Omental fat pad (tissue), 4 donors: ENCODE measurements at places on chromosomes 7 and 10.

GRCh38 chr7:157474685-157475084 is 137.9 kb downstream of the DNAJB6 start:
- DNase-seq = no peak

GRCh38 chr7:25167262-25167843 is 42.3 kb upstream of the CYCS start:
- no peak for DNase-seq

DNA sequence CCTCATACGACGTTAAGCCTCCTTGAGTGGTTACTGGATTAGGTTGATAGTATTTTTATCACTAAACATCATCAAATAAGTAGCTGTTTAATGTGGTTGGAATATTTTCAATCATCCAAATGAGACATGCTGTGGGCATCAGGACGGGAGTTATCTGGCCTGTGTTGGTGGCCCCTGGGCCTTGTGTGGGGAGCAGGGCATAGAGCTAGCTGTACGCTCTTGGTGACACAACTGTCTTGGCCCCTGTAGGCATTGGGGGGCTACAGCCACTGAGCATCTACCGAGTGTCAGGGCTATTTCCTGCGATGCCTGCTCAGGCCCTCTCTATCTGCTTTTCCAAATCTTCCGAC is 28.3 kb downstream of the BAG3 start:
- no peak for DNase-seq

GRCh38 chr7:11343136-11343535 is 369.5 kb downstream of the PHF14 start:
- no peak for DNase-seq

GRCh38 chr10:114715171-114715670 is 57.1 kb upstream of the ABLIM1 start:
- no peak for DNase-seq

DNA sequence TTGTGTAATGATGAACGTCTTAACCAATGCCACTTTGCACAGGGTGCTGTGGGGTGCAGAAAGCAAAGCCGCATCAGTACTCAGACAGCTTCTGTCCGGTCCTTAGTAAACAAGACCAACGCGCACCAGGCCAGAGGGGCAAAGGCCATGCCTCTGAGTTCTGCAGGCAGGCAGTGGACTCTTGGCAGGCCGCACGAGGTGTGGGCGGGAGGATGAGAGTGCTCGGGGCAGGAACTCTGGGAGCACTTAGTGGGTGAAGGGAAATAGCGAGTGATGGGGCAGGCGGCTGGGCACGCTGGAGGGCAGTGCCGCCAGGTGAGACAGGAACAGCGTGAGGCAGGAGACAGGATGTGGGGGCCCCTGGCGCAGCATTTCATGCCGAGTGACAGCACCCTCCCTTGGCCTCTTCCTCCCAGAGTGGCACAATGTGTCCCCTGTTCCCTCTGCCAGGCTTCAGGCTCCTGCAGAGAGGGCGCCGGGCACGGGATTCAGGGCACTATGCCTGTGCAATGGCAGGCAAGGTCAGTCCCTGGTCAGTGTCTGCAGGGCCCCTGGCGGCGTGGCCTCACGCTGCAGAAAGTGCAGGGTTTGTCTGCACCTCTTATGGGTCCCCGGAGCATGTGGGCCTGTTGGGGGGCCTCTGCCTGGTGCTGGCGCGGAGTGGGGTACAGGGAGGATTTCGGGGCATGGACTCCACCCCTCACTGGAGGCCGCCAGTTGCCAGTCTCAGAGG is 60.4 kb downstream of the VIPR2 start:
- DNase-seq = no peak

DNA sequence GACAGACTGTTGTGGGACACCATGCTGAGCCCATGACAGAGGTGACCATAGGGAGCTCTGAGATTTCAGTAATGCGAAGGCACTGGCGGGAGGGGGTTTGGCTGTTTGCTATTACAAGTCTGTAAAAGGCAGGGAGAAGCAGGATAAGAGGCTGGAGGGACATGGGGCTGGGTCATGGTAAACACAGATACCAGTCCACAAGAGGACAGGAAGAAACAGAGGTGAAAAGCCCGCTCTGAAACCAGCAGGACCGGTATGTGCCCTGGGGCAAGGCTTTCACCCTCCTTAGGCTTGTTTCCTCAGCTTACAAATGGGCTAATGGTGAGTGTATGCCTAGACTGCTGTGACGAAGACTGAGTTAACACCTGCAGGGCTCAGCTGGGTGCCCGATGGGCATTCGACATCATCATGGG is 34.1 kb downstream of the ANXA11 start:
- DNase-seq = no peak

- no peak for DNase-seq
Measured at GRCh38 chr10:91772869-91773268, 25.4 kb upstream of the TNKS2 start.
